Hematopoietic multipotent progenitor cell treated with erythropoietin and hydrocortisone succinate and interleukin-3 and kit ligand, for 15 days (in vitro differentiated cells): ENCODE measurements at places on chromosomes 1 and 21.

DNA sequence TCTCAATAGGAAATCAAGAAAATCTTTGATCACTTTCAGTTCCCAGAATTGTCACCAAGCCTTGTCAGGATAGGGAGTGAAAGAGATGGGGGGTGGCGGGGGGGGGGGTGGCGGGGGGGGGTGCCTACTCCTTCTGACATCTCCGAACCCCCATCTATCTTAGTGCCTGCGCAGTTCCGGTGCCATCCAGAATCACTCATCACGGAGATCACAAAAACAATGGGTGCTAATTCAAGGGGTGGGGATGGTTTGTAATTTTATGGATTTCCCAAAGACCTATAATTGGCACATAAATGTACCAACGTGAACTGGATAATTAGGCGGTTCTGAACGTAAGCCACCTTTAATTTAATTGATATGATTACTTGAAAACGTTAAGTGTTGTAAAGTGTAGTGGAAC is 2.1 kb downstream of the DAB1 start:
- no peak for DNase-seq

DNA sequence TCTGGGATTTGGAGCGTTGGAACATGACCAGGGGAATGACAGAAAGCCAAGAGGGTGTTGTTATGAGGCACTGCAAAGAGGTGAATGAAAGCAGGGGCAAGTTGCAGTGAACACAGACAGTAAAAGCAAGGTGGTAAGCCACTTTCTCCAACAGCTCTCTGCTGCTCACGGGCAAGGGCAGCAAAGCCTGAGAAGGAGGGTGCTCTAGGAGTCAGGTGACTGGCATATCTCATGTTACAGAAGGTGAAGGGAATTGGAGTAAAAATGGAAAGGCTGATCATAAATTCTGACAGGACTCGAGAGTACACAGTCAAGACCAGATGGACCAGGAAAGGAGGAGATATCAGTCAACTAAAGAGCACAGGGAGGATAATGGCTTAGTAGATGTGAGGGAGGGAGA is 14.5 kb downstream of the VAV3 start:
- peak; percentile 12 for DNase-seq

GRCh38 chr1:171794085-171794484 is 12.6 kb downstream of the METTL13 start:
- DNase-seq, result no peak

DNA sequence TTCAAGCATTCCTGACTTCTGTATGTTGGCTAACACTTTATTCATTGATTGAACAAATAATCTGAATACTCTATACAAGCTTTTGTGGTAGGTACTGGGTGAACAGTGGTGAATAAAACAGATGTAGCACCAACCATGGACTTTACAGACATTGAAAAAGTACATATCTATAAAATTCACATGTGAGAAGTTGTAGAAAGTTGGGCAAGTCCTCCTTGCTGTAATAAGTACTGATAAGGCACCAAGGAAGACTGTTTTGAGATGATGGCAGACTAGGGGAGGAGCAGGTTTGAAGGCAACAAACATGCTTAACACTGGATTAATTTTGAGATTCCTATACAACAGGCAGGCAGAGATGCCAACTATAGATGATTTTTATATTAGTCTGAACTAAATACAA is 42.4 kb downstream of the RNF2 start:
- peak; percentile 81 for DNase-seq

DNA sequence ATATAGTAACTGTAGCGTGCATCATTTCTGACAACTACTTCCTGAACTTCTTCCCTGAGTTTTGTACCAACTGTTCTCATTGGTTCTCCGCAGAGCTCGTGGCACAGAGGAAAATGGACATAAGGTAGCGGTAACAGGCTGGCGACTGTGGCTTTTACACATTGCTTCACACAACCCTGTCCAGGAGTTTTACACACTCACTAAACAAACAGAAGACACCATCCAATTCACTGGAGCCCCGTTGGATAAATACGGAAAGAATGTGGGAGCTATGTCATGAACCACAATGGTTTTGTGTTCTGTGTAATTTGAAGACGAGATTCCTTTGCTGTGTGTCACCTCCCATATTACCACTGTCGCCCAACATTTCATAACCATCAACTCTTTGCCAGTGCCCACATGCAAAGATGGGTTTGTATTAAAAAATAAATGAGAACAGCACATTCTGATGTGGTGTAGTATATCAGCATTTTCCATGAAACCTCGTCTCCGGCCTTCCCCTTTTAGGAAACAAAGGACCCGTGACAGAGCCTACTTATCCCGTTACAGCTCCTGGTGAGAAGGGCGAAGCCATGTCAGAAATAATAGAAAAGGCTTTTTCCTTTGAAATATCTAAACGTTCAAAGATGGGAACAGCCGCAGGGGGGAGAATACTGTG is 47.4 kb upstream of the ENAH start:
- no peak for DNase-seq
